ENCODE measurements at places on chromosomes 3 and 15. TPM values are rescaled to one million over a fixed set of nuclear protein-coding genes. Genes with fewer than 3 reads are reported as not detected.

DNA sequence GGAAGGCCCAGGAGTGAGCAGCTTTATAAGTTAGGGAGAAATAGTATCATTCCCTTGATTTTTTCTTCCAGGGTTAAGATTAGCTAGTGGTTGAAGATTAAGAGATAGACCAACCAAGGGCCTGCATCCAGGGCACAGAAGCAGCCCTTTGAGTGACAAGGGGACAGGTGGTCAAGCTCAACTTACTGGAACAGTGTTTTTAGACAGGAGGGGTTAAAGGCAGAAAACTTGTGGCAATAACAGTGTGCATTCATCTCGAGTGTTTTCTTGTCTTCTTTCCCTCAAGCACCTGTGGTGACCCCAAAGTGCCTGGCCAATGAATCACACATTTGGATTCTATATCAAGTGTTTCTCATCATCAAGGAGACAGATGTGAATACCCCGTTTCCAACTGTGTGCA is 267.5 kb downstream of the PDCD6IP start:
- DNase-seq = no peak

DNA sequence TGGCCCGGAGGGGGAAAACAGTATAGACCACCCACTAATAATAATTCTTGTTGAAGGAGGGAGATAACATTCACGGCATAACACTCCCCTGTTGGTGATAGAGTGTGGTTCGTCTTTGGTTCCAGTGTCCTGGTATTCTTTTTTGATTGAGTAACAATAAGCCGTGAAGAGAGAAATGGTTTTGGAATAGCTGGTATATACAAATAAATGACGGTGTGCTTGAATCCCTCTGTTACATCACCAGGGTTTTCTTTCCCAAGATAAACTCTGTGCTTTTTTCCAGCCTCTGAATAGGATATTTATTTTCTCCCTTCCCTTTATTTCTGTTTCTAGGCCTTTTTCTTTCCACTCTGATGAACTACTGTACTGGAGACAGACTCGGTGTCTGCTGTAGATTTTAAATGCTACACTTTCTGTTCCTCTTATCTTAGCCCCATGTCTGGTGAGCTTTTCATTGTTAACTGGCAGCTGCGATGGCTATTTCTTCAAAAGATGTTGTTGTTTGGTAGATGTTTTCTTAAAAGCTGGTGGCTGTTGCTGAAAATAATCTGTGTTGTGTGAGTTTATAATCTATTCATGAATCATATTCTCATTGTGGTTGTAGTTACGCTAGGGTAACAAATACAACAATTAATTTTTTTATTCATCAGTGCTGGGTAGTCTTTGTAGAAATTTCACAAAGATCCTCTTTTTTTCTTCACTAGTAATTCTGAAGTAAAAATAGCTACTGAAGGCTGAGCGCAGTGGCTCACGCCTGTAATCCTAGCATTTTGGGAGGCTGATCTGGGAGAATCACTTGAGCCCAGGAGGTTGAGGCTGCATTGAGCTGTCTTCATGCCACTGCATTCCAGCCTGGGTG is 15.5 kb upstream of the SCAANT1 start:
- DNase-seq = no peak

- no peak for DNase-seq
These were observed 20.6 kb upstream of the TRANK1 start for GRCh38 chr3:36965440-36965839.

DNA sequence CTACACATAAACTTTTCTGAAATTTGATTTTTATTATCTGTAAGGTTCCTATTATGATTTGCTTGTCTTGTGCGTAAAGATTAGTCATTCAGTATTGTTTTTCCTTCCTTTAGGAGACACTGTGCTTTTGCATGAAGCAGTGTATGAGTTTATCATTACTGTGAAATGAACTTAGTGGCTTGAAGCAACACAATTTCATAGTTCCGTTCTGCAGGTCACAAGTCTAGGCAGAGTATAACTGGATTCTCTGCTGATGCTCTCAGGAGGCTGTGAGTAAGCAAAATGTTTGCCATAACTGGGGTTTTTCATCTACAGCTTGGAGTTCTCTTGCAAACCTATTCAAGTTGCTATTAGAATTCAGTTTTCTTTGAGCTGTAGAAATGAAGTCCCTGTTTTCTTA is 1136.1 kb downstream of the OTOL1 start:
- DNase-seq = no peak

GRCh38 chr3:123054109-123054778 is 12.6 kb upstream of the PDIA5 start:
- no peak for DNase-seq

DNA sequence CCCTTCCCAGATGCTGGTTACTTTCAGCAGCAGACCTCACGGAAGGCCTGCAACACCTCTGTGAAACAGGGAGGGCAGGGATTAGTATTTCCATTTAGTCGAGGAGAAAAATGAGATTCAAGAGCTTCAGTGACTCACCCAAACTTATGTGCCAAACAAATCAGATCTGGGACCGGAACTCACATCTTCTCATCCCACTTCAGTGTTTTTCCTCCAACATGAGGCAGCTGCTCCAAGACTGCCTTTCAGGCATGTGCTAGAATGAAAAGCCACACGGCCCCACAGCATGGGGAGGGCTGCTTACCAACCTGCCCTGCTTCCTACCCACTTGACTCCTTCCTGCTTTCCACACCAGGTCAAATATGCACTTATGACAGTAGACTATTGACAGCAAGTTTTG is 129.4 kb upstream of the SLC24A5 start:
- no peak for DNase-seq

GRCh38 chr3:38119248-38119544 is 17.7 kb downstream of the ACAA1 start:
- no peak for DNase-seq

DNA sequence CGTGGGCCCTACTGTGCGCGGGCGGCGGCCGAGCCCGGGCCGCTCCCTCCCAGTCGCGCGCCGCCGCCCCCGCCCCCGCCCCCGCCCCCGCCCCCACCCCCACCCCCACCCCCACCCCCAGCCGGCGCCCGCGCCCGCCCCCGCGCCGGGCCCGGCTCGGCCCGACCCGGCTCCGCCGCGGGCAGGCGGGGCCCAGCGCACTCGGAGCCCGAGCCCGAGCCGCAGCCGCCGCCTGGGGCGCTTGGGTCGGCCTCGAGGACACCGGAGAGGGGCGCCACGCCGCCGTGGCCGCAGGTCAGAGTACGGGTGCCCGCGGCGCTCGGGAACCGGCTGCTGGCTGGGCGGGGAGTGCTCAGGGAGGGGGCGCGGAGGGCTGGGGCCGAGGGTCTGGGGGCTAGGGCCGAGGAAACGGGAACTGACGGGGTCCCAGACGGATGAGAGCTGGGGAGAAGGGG is 1.1 kb upstream of the PPARG start:
- DNase-seq = peak; percentile 34

DNA sequence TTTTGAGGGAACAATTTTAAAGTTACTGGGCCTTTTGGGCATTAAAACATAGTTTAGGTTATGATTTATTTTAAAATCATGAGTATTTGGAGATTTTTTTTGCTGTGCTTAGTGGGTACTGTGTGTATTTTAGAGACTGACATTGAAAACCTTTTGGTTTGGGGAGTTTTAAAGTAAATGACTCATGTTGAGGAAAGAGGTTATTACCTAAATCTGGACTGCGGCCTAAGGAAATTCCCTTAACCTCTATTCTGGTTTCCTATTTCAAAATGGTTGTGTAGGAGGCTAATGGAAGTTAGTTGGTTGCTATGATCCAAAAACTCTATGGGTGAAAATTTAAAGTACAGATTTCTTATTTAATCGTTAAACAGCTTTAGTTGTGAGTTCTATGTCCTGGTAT is 57.3 kb upstream of the DPH6 start:
- DNase-seq = peak; percentile 57

DNA sequence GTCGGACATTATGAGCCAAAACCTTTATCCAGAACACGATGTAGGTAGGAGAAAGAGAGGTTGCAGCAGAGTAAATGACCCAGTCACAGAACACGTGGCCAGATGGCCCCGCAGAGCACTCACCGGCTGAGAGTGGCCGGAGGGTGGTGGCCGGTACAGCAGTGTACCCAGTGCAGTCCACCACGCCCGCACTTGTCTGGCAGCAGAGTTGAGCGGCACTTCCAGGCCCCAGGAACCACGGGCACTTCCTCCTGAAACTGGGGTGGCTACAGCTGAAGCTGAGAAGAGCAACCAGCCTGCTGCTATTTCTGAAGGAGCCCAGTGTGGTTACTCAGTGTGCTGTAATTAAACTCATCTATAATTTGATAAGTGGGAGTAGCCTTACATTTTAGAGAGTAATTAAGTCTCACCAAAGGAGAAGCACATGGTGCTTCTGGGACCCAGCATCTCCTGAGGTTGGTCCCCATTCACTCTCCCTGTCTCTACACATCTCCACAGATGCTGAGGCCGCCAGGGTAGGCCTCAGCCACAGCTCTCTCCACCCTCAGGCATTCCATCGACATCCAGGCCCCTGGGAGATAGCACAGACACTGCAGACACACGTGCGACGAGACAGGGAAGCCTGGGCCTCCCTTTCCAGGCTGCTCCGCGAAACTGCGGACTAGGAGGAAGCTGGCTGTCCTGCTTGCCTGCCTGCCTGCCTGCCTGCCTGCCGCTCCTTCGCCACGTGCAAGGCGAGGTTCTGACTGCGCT is 49.8 kb downstream of the BDH1 start:
- DNase-seq = no peak

DNA sequence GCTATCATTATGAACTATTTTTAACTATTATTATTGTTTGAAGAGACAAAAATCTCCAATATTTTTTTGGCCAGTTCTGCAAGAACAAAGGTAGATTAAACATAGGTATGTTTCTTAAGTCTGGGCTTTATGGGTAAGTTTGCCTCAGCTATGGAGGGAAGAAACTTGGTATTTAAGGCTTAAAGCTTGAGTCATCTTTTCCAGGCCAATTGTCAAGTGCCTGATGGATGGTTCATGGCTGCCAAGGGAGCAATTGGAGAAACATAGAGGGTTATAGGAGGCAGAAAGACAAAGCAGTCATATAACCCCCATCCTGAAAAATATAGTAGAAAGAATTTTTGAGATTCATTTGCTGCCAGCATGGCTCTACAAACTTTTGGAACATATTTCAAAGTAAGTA is 7.2 kb upstream of the STAC start:
- peak; percentile 11 for DNase-seq

- no peak for DNase-seq
These were observed 14.2 kb upstream of the IQSEC1 start for GRCh38 chr3:13087320-13087990.

- no peak for DNase-seq
These were observed 111.8 kb downstream of the SSR3 start for GRCh38 chr3:156443079-156443478.

DNA sequence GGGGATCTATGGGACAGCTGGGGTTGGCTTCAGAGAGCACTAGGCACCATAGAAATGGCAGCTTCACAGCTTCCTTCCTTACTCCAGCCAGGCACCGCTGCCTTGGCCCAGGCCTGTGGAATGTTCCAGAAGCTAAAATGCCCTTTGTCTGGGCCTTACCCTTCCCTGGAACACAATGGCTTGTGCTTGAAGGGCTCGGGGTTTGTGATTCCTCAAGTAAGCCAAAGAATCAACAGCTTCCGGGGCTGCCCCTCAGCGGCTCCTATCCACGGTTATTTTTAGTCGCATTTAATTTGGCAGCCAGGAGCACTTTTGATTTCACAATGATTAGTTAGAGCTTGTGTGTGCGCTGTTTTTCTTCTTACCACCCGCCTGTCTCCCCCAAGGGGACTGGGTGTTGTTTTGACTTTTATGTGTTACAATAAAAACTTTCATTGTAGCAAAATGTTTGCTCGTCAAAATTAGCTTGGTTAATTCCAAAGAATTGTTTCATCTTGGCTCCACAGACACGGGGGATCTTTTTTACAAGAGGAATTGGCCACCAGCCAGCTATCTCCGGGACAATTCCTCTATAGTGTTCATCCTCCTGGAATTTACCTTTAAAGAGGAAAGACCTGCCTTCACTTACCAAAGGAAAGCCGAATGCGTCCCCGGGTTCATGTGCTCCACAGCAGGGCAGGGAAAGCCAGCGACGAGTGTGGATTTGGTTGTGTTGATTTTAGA is 73.8 kb downstream of the TLE3 start:
- DNase-seq = peak; percentile 80

DNA sequence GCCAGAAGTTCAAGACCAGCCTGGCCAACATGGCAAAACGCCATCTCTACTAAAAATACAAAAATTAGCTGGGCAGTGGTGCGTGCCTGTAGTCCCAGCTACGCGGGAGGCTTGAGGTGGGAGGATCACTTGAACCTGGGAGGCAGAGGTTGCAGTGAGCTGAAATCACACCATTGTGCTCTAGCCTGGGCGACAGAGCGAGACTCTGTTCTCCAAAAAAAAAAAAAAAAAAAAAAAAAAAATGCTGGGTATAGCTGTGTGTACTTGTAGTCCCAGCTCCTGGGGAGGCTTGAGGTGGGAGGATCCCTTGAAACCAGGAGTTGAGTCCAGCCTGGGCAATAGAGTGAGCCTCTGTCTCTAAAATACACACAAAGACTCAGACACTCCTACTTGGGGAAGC is 32.0 kb downstream of the PPP1R2 start:
- no peak for DNase-seq

DNA sequence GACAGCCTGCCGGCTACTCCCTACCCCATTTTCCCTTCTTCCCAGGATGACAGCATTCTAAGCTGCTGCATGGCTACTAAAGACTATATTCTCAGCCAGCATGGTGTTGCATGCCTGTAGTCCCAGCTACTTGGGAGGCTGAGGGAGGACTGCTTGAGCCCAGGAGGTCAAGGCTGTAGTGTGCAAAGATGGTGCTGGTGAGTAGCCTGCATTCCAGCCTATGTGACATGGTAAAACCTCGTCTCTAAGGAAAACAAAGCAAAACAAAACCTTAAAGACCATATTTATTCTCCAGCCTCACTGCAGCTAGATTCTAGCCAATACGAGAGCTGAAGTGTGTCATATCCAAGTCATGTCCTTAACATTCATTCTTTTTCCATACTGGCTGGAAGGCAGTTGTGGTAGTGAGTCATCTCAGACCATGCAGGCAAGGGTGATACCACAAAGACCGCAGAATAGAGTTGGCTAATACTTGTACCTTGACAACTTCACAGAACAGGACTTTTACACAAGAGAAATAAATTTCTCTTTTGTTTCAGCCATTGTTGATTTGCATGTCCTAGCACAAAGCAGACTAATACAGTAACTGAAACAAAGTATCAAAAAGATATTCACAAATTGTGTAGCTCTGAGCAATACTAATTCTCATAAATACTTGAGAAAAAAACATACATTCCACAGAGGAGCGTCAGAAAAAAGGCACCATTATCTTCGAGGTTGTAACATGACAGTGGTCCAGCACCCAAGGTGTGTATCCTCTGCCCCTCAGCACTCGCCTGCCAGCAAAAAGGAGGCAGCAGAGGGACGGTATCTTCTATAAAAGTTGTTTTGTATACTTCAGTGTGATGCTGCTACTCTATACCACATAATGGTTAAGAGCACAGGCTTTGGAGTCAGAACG is 14.8 kb downstream of the PBRM1 start:
- peak; percentile 99 for DNase-seq

- no peak for DNase-seq
These were observed 275.8 kb downstream of the PLCL2 start for GRCh38 chr3:17160597-17160996.

The ZPLD1 gene
- total RNA-seq = 0.43 TPM

The RBMS3 gene
- 85.9 TPM for total RNA-seq

The ASB14 gene
- total RNA-seq = not detected

The RPN1 gene
- total RNA-seq = 491 TPM

The GNAT1 gene
- total RNA-seq = not detected

The IL5RA gene
- not detected for total RNA-seq

All from fibroblast of villous mesenchyme (primary cell).